ENCODE measurements at places on chromosomes 1 and 21. TPM values are rescaled to one million over a fixed set of nuclear protein-coding genes. Genes with fewer than 3 reads are reported as not detected.

The RNF223 gene
- total RNA-seq = not detected

The ZNF695 gene
- 2.3 TPM for total RNA-seq

The MPZ gene
- total RNA-seq = 4.7 TPM

The IGSF5 gene
- not detected for total RNA-seq

The NBPF8 gene
- total RNA-seq = 5.2 TPM
